ENCODE measurements at places on chromosomes 6 and 20.
A peak's percentile ranks its signal among the peaks of the same experiment; 100 is the strongest.

DNA sequence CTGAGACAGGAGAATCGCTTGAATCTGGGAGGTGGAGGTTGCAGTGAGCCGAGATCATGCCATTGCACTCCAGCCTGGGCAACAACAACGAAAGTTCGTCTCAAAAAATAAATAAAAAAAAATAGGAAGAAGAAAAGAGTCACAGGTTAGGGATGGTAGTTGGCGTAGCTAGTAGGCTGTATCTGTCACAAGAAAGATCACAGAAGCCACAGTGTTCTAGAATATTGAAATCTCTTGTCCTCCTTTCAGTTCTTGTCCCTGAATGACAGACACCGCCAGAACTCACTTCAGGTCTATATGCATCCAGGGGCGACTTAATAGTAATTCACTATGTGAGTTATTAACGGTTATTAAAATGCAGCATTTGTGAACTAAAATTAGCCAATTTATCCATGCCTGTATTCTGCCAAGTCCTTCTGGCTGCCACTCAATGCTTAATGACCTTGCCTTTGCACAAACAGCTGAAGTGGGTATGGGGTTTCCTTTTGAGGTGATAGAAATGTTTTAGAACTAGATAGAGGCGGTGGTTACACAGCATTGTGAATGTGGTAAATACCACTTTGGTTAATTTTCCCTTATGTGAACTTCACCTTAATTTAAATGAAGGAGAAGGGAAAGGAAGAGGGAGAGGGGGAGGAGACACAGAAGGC is 41.3 kb upstream of the ZMYND8 start:
- DNase-seq, result no peak

DNA sequence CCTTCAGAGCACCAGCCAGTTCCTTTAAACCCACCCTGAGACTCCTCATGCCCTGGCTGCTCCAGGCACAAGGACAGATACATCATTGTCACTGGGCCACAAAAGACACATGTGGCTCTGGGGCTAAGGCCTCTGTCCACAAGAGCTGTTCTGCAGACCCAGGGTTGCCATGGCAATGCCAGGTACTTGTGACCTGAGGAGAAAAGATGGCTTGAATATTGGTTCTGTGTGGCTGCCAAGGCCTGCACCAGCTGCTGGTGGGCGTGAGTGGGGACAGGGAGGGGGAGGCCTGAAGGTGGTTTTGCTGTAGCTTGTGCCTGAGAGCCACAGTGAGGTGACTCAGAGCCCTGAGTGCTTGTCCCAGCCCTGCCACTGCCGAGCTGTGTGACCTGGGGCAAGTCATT is 31.8 kb downstream of the SAYSD1 start:
- peak; percentile 39 for DNase-seq

DNA sequence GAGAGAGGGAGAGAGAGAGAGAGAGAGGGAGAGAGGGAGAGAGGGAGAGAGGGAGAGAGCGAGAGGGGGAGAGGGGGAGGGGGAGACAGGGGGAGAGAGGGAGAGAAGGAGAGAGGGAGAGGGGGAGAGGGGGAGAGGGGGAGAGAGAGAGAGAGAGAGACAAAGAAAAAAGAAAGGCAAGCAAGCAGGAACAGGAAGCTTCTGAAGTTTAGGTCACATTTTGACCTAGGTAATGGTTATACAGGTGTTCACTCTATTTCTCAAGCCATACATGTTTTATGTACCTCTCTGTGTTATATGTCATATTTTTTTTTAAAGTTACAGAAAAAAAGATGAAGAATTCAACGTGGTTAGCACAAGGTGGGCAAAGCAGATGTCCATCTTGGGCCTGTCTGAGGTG is 9.4 kb downstream of the NHSL1 start:
- DNase-seq, result no peak

DNA sequence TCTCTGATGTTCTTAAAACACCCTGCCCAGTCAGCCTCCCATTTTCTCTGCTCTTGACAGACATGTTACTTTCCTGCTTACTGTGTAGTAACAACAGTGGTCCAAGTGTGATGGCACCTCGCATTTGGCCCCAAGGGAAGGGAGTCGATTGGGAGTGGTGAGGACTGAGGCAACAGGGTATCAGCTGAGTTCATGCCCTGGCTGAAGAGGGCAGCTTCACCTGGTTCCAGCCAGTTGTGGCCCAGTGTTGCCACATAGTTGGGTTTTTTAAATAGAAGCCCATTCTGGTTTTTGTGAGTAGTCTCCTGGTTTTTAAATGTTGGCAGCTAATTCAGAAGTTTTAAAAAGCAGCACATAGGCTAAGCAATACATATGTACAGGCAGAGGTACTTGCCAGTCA is 37.2 kb downstream of the ARFGEF2 start:
- no peak for DNase-seq

DNA sequence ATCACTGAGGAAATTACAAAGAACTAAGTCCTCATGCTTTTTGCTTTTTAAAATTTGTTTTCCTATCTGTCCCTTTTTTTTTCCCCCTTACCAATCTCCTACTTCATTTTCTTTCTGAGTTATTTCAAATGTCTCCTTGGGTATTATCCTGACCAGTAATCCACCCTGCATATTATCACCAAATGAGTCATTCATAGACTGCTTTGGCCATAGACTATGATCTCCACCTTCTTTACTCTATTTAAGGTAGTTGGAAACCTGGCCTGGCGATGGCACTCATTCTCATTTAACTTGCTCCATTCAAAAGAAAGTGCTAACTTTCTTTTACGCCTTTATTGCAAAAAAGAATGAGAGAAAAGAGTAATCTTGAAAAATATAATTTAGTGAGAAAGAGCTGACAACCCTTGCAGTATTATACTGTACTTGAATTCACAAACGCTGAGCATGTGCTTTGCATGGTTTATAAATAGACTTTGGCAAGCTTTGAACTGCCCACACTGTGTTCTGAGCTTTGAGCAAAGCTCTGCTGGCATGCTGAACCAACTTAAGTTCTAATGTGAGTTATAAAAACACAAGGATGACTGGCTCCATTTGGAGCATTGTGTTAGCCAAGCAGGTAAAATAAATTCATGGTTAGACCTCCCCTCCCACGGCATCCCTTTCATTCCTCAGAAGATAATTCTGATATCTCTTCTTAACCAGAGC is 198.9 kb downstream of the NKAIN2 start:
- no peak for DNase-seq

- no peak for DNase-seq
These were observed 114.5 kb upstream of the TMEM170B start for GRCh38 chr6:11423072-11423471.
